ENCODE measurements at places on chromosomes 7 and 10.
A peak's percentile ranks its signal among the peaks of the same experiment; 100 is the strongest.

- DNase-seq, result no peak
Measured at GRCh38 chr7:37318541-37318940, 130.1 kb downstream of the ELMO1 start.

GRCh38 chr10:63416376-63416775, 49.4 kb downstream of the JMJD1C start:
- DNase-seq, result no peak

- DNase-seq, result no peak
Measured at GRCh38 chr7:130231792-130232191, 24.1 kb downstream of the SSMEM1 start.

GRCh38 chr10:3126249-3126648, 46.3 kb downstream of the PITRM1 start:
- DNase-seq, result no peak

DNA sequence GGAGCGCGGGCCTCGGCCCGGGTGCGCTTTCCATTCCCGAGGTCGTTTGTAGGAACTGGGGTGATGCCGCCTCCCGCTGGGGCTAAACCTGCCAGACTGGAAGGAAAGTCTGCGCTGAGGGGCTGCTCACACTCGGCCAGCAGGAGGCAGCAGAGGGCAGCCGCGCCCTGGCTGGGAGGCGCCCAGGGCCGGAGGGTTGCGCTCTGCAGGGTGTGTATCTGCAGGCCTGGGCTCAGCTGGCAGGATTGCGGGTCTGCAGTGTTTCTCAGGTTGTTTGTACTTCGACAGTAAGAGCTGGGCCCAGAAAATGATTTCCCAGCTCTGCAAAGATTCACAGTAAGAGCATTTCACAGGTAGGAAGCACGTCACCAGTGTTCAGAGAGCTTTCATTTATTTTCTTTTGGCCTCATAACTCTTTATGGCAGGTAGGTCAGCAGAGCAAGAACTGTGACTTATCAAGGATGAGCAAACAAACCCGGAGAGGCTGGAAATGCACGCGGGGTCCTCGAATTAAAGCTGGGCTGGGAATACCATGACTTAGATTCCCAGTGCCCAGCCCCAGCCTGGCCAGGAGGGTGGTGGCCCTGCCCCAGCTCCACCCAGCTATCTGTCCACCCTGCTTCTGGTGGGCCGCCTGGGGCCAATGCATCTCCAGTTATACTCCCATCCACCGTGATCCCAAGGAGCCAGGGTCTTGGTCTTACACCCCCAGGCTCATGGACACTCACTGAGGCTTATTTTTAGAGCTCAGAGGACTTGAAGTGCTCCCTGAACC, 15.2 kb upstream of the PPP2R2D start:
- peak; percentile 59 for DNase-seq

DNA sequence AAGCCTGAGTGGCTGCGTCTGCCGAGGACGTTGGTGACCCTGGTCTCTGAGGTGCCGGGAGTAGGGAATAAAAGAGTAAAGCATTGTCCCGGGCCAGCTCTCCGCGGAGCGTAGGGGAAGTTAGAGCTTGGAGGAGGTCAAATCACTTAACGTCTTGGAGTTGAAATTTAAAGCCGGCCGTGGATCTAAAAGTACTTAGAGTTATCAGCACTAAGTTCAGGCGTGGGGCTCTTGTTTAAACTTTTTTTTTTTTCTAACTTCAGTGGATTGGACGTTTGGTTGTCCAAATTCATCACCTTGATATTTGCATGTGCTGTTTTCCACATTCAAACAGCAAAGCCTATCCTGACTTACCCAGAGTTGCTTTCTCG, 700 bp downstream of the NIPSNAP2 start:
- DNase-seq, result no peak

DNA sequence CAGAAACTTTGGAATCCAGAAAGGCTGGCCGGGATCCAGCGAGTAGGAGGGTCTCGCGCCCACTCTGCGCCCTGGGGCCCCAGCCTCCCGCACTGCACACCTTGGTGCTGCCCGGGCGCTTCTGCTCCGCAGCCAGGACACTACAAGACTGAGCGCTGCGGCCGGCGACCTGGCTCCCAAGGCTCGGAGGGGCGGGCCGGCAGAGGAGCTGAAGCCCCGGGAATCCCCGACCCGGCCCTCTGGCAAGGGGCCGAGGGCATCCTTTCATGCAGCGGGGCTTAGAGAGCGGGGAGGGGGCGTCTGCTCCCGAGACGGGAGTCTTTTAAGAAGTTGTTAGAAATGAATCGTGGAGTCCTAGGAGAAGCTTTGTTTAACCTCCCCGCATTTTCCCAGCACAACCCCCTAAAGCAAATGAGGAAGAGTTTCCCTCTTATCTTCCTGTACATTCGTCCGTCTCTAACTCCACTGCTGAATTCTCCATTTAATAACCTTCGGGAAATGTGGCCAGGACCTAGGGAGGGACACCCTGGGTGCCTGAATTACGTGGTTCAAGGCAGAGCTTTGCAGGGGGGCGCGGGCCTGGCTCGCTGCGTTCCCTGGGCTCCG, 1.1 kb downstream of the VWC2 start:
- no peak for DNase-seq

- no peak for DNase-seq
Measured at GRCh38 chr7:29077854-29078253, 68.5 kb downstream of the CPVL start.

DNA sequence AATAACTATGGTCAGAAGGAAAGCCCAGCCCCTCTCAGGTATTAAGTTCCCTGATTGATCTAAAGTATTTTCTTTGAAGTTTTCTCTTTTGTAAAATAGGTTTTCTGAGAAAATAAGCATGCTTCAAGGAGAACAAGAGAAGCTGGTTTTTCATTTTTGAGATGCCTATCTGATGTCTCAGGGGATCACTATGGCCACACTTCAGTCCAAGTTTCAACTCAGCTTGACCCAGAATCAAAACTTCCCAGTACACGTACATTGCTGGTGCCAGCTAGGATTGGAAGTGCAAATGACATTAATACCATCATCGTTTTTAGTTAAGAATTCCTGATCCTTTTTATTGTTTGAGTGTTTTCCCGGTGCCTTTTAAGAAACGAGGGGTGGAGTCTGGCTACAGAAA, 7.2 kb downstream of the ITIH5 start:
- DNase-seq, result no peak

- no peak for DNase-seq
Measured at GRCh38 chr7:116271963-116272886, 61.9 kb downstream of the TES start.

DNA sequence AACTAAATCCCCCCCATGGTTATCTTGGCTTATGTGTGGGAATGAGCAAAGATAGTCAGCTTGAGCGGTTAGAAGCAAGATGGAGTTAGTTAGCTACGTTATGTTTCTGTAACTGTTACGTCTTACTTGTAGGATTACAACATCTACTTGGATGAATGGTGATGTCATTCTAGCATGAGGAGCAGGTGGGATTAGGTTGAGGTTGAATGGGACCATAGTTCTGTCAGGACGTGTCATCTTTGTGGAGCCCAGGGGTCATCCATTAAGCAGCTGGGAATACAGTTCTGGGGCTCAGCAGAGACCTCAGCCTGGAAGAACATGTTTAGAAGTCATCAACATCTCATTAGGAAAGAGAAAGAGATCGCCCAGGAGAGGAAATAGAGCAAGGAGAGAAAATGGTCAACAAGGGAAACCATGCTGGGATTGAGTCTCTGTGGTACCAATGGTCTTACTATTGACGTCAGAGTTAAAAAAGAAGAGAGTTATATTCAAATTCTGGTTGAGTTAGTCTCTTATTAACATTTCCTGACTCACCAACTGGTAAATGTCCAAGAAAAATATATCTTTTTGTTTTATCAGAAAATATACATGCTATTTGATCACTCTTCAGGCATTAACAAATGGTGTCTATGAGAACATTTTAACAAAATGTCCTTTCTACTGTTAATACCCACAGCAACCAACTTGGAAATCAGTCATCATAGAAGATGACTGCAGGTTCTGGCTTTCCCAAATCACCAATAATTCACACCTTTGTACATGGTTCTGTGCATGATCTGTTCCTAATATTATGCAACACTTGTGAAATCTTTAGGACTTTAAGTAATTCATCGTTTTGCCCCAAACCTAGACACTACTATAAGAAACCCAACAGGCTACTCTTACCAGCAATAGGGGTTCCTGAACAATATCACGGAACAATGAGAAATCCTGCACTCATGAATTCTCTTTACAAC, 96.9 kb downstream of the KIAA1217 start:
- no peak for DNase-seq

DNA sequence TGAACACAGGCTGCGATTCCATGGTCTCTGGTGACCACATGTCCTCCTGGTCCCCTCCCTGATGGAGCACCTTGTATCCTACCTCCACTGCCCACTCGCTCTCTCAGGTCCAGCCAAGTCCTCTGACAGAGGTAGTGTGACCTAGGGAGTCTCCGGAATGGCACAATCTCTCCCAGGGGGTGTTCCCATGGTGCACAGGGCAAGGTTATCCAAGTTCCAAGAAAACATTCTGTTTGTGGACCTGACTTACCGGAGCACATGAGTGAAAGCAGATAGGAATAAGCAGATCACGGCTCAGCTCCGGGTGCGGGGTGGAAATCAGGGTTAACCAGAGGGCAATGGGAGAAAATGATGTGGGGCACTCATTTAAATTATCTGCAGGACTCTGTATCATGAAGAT, 45.8 kb upstream of the INSIG1 start:
- no peak for DNase-seq

GRCh38 chr10:91196268-91197048, 24.0 kb upstream of the PCGF5 start:
- DNase-seq, result no peak

DNA sequence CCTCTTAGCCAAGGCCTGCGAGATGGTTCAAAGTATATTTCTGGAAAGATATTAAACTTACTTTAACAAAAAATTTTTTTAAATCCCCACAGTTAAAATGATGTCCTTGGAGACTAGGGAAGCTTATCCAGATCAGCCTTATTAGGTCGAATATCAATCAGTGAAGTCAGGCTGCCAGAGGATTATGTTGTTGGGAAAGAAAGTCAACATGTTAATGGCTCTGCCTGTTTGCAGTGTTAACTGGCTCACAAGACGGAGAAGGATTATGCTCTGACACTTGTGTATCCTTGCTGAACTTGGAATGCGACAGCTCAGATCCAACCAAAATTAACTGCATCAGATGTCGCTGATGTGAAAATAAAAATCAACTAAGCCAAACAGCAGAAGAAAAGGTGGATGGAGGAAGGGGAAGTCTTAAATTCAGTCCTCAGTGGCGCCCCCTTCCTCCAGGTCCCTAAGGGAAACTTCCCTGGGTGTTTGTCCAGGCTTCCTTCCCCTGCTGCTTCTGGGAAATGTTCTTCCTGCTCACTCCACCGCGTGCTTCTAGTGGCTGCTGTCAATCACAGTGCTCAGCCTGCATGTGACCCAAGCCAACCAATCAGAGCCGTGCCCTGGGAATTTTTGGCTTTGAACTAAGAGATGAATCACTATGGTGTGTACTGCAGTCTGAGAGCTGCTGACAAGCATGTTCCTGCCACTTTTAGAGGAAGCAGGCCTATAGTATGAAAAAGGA, 690.4 kb upstream of the NRP1 start:
- no peak for DNase-seq

DNA sequence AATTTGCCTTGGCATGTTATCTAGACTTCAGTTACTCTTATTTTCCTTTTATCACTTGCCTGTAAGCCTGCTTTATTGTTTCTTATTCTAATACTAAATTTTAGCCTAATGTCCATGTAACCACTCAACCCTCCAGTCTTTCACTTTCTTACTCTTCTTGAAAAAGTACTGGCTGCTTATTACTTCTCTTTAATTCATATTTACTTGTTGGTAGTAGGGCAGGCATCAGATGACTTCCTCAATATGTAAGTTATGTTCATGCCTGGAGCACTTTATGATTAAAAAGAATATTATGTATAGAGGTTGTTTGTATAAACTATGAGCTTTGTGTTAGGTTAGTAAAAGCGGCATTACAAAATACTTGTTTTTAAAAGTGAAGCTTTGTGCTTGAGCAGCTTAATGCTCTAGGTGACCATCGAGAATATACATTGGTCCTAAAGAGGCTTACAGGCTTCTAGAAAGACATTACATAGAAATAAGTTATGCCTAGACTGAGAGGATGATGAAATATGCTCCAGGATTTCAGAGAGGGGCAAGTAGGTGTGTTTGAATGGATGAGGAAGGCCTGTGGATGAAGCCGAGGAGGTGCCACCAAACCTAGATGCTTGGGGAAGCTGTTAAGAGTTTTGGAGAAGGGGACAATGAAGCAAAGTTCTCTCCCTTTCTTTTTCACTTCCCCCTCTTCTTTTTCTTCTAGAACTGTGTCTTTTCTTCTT, 207.1 kb upstream of the HDAC9 start:
- no peak for DNase-seq

- no peak for DNase-seq
Measured at GRCh38 chr7:159027789-159028507, 116.7 kb downstream of the VIPR2 start.

DNA sequence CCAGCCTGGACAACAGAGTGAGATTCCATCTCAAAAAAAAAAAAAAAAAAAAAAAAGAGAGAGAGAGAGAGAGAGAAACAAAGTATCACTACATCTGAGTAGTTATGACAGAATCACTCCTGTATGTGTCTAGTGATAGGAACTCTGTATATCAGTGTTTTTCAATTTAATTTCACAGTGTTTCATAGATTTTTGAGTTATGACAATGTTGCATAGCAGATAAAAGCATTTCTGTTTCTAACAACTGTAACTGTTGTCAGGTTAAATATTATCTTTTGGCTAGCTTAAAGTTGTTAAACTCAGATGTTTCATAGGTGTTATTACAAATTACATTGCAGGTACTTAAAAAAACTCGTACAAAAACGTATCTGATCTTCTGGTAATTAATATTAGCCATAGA, 60.3 kb downstream of the PLXDC2 start:
- DNase-seq, result no peak

DNA sequence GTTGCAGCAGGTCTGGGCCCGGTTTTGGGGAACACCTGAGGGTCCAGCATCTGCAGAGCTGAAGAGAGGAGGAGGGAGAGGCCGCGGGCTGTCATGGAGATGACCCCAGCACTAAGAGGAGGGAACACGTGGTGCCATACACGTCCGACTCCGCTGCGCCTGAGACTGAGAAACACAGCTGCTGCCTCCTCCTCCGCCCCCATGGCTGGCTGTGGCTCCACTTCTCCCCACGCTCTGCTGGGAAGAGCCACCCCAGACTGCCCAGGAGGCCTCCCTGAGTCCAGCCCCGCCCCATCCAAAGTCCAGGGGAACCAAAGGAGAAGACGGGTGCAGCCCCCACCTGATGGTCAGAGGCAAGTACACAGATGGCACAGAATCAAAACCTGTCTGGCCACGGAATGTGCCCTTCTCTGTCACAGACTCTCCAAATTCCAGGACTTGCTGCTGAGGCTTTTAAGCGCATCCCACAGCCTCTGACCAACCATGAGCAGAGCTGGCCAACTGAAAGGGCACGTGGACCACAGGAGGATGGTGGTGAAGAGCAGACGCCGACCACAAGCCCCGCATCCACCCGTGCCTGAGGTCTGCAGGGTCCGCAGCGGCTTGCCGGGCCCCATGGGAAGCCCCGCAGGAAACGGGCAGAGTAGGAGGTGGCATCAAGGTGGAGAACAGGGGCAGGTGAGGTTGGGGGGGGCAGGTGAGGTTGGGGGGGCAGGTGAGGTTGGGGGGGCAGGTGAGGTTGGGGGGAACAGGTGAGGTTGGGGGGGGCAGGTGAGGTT, 24.0 kb downstream of the STK32C start:
- no peak for DNase-seq

- DNase-seq, result no peak
Measured at GRCh38 chr10:37222046-37222445, 96.6 kb downstream of the ANKRD30A start.

All from stimulated activated CD8-positive, alpha-beta memory T cell treated with anti-CD3 and anti-CD28 coated beads, Interleukin-7, amount 100 ng/mL, for 1 hour (primary cell).